ENCODE measurements at places on chromosomes 3 and 15. TPM values are rescaled to one million over a fixed set of nuclear protein-coding genes. Genes with fewer than 3 reads are reported as not detected.

Gene SPINK8
- not detected for total RNA-seq

Gene FHIT
- 20.7 TPM for total RNA-seq

Gene GPR149
- total RNA-seq: not detected

Gene SCAANT1
- total RNA-seq: not detected

Gene CDC25A
- total RNA-seq: 3.4 TPM

Gene C3orf22
- total RNA-seq: not detected

Gene TEX55
- total RNA-seq: not detected

Gene ZDHHC19
- not detected for total RNA-seq

Gene SNX4
- total RNA-seq: 50.6 TPM

Gene GBE1
- total RNA-seq: 18.8 TPM

Gene CFAP92
- total RNA-seq: 1.5 TPM

- DNase-seq: no peak
Measured at GRCh38 chr3:193832833-193833413, 239.9 kb downstream of the OPA1 start.

DNA sequence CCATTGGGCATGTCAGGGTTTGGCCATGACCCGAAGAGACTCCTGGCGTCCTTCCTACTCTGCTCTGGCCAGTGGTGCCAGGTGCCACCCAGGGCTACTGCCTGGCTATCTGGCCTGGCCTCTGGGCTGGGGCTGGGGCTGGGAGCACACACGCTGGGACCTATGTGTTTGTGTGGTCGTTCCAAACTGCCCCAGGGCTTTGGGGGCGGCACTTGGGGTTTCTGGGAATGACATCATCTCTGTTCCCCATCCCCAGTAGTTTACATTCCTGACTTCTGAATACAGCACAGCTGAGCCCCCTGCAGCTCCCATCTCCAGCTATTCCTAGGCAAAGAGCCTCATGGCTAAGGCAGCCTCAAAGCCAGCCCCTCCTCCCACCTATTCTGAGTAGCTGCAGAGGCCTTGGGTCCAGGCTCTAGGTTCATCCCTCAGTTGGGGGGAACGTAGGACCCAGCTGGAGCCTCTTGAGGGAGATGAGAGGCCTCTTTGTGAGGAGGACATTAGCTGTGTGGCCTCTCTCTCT, 24.3 kb downstream of the PLEKHO2 start:
- DNase-seq: no peak

- no peak for DNase-seq
Measured at GRCh38 chr3:13300546-13301285, 119.4 kb downstream of the NUP210 start.

DNA sequence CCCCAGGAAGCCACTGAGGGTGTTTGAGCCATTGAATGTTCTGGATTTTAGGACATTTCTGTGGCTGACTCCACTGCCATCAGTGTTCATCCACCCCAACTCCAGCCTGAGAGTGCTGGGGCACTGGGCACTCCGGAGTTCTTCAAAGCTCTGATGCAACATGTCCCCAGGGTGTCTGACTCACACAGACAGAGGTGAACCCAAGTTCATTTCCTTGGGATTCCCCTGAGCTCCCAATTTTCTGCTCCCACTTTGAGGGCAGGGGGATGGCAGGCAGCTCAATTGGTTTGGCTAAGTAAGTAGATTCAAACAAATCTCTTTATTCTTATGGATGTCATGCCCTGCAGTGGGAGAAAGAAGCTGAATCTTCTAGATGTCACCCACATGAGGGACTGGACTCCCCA, 2.2 kb downstream of the STRA6 start:
- DNase-seq: no peak

DNA sequence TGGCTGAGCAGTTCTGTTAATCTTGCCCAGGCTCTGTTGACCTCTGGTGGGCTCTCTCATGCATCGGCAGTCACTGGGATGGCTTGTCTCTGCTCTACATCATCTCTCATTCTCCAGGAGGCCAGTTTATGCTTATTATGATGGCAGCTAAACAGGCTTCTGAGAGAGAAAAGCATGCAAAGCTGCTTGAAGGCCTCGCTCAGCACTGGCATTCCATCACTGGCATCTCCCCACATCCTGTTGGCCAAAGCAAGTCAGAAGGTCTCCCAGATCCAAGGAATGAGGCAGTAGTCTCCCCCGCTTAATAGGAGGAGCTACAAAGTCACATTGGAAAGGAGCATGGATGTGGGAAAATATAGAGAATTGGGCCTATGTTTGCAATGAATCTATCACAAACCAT, 212.6 kb downstream of the ZNF621 start:
- no peak for DNase-seq

GRCh38 chr3:168338161-168338560, 242.4 kb upstream of the GOLIM4 start:
- no peak for DNase-seq

DNA sequence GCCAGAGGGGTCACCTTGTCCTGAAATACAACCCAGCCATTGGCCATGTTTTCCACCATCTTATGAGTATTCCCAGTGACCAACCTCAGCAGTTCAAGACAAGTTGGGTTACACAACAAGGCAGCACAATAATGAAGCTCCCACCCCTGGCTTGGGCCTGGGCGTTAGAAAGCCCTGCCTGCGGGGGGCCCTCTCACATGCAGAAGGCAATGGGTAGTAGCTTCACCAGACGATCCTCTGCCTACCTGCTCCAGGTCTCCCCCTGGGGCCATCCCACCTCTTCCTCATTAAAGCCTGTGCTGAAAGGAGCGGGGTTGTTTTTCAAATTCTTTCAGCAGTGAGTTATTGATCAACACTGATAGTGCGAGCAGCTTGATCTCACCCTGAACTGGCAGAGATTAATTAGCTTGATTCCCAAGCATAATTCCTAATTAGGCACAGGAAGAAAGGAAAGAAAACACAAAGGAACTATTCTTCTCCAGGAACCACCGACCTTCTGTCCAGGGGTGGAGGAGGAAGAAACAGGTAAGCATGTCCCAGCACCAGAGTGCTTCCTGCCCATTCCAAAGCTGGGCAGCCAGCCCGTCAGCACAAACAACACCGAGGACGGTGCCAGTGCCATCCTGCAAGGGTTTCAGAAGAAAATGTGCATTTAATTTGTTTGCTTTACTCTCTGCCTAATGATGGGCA, 79.7 kb upstream of the CGNL1 start:
- DNase-seq: peak; percentile 63

DNA sequence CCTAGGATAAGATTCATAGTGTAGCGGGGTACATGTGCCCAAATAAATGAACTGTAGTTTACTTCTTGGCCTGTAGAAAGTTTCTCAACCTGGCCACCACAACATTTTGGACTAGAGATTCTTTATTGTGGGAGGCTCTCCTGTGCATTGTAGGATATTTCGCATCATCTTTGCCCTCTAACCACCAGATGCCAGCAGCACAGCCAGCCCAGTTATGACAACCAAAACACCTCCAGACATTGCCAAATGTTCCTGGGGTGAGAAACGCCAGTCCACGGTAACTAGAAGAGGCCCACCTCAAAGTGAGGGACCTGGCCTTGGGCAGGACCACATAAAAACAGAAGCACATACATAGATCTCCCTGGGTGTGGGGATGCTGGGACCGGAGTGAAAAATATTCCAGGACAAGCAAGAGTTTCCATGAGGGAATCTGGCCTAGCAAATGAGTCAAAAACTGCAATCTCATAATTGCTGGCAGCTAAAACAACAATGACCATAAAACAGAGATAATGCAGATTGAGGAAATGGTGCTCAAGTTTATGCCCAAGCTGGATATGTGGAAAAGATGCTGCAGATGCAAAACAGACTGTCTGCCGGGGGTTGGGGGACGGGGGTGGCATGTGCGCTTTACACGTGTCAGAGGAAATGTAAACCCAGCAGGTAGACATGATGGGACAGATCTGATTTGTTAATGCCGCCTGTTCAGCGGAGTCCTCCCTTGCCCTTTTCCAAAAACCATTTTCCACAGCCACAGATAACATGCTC, 39.7 kb downstream of the ARHGEF3 start:
- no peak for DNase-seq

GRCh38 chr15:63971427-63971805, 74.9 kb downstream of the DAPK2 start:
- DNase-seq: peak; percentile 65

DNA sequence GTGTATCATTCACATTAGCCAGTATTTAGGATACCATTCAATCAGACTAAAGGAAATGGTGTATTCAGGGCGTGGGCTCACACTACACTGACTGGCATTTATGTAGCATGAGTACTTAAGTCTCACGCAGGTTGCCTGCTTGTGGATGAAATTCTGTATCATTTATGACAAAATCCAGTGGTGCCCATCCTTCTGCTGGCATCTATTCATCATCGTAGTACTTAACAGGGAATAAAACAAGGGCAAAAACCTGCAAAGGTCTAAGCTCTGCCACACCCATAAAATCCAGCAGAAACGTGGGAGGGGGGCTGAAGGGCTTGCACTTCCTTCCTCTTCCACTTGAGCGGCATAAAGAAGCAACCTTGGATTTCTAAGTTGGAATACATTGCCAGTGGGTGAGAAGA, 2.7 kb downstream of the GAP43 start:
- no peak for DNase-seq

- no peak for DNase-seq
Measured at GRCh38 chr15:47414207-47414606, 303.1 kb upstream of the SEMA6D start.

DNA sequence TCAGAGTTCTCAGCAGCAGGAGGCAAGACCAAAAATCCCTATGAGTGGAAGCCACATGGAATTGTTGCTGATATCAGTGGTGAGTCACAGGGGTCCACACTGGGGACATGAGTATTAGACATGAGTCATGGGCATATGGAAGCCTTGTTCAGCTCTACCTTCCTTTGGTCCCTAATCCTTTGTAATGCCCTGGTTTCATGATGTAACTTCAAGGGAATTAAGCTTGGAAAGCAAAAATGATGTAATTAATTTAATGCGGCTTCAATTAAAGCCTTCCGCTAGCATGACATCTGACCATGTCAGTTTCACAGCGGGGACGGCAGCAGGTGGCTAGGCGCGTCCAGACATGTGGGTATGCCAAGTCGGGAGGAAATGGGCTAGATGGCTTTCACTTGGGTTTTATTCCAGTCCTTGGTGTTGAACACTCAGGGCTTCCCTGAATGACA, 176.1 kb upstream of the RGMA start:
- DNase-seq: no peak

DNA sequence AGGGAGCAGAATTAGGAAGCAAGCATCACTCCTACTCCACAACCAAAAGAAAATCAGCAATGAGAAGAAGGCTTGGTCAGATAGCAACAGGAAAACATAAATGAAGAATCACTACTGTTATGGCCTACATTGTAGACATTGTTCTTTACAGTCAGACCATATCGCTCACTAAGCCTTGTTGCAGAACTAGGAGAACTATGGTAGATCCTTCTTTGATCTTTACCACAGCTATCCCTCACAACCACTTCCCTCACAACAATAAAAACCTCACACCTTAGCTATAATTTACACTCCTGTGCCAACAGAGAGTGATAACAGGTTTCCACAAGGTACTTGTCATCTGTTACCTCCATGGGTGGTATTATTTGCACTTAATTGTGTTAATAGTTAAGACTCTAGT, 126.6 kb downstream of the WDR76 start:
- DNase-seq: no peak

- peak; percentile 19 for DNase-seq
Measured at GRCh38 chr15:99429681-99430081, 136.1 kb upstream of the MEF2A start.

- no peak for DNase-seq
Measured at GRCh38 chr3:133941415-133941821, 45.7 kb upstream of the RAB6B start.

DNA sequence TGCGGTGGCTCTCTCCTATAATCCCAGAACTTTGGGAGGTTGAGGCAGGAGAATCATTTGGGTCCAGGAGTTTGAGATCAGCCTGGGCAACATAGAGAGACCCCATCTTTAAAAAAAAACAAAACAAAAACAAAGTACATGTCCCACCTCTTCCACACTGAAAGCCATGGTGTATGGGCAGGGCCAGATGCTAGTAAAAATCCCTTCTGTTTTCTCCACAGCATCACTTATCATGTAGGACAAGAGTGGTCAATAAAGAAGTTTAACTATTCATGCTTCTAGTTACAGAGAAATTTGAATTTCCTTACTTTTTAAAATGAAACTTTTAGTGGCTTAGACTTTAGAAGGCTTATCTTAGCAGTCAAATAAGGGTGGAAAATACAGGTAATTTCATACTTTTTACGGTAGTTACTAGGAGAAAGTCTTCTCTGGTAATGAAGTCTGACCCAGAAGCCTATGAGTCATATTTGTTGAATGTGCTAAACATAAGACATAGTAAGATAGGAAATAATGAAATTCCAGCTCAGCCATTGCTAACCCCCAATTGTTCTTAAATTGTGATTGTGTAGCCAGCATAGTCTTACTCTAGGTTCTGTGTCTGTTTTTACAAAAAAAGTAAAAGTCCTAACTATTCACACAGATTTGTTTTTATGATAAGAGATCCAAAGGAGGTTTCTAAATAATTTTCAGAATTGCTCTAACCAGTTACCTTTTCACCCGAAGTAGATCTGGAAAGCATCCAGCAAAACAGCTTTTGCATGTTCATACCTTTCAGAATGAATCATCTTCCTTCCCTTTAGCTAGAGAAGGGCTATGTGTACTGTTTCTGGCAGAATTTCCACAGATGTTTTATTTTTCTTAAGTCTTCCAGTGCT, 16.4 kb upstream of the ZNF609 start:
- DNase-seq: no peak

- DNase-seq: no peak
Measured at GRCh38 chr3:16455001-16455400, 58.5 kb downstream of the RFTN1 start.

- DNase-seq: no peak
Measured at GRCh38 chr15:101303408-101303807, 8.4 kb upstream of the SNRPA1 start.

DNA sequence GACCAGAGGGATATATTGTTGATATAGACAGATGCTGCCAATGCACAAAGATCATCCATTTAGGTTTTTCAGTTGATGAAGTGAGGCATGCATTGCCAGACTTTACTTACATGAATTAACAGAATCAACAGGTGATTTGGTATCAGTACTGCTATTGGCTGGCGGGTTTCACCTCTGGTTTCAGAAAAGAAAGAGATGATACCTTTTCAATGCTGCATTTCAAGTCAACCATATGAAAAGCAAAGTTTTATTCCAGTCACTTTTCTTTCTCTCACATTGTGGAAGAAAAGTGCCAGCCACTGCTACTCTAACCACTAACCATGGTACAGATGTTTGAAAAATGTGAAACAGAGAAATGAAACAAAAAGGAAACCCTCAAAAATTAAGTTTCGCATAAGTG, 289.1 kb downstream of the TIGIT start:
- no peak for DNase-seq

DNA sequence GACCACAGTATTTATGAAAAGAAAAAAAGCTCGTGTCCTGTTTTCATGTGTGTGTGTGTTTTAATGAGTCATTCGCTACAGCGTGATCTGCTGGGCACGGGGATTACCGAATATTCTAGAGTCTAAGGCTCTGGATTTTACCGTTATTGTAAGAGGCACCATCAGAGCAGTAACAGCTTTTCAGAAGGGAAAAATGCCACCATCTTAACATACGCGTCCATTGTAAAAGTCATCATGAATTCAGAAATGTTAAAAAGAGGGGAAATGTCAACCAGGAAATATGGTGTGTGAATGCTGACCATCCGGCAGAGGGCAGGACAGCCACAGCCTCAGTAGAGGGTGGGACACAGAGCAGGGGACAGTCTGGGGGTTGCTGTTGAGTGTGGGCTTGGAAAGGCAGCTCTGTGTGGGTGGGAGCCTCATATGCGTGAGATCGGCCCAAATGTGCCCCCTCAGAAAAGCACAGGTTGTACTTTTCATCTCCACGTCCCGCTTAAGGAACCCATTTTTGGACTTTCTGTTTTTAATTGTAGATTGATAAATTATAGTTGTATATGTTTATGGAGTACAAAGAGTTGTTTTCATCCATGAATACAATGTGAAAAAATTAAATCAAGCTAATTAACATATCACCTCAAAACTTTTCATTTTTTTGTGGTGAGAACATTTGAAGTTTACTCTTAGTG, 69.6 kb downstream of the ASB7 start:
- no peak for DNase-seq

Data from mucosa of descending colon (tissue), 3 donors.